ENCODE measurements at places on chromosomes 5 and 9.

DNA sequence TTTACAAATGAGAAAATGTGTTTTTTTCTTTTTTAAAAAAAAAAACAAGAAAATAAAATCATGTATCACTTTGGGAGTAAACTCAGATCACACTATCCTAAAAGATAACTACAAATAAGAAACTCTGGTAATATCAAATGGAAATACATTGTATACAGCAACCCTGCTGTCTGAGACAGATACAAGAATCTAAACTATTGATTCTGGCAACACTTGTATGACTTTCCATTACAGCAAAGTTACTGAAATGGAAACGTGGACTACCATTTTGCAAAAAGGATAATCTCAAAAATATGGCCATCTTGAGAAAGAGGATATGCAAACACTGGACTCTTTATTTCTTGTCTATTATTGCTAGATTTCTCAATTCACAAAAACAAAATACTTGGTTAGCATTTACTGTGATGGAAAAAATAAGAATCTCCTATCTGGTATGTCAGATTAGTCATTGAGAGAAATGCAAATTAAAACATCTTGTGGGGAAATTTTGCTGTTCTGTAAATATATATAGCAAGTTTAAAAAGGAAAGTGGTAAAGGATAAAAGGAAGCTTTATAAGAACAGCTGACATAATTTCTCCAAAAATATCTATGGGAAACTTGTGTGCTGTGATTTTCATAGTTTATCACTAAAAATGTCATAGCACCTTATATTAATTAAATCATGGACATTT is 112.9 kb upstream of the FER start:
- no peak for DNase-seq

GRCh38 chr5:28374492-28374967 is 1336.1 kb upstream of the CDH9 start:
- no peak for DNase-seq

- no peak for DNase-seq
These were observed 3.1 kb downstream of the CXXC5 start for GRCh38 chr5:139651043-139651834.

- no peak for DNase-seq
These were observed 332.4 kb downstream of the DMAC1 start for GRCh38 chr9:7467186-7467585.

DNA sequence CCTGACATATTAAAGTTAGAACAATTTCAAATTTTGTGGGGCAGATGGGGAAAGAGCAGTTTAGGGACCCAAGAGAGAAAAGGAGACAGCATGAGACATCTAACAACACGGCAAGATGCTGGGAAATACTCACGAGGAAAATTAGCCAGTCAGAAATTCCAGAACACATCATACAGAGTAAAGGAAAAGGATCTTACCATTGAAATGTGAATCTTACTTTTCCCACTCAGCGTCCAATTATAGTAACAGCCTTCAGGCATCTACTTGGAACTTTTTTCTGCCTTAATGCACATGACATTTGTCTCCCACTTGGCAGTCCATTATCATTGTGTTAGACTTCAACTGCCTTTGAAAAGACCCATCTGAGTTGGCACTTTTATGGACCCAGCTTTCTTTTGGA is 189.7 kb upstream of the SLC27A6 start:
- no peak for DNase-seq

- no peak for DNase-seq
These were observed 33.4 kb upstream of the BARHL1 start for GRCh38 chr9:132548751-132549640.

- no peak for DNase-seq
These were observed 297.7 kb upstream of the EFNA5 start for GRCh38 chr5:107968406-107968843.

- DNase-seq, result no peak
These were observed 126.2 kb upstream of the VLDLR start for GRCh38 chr9:2495221-2496005.

DNA sequence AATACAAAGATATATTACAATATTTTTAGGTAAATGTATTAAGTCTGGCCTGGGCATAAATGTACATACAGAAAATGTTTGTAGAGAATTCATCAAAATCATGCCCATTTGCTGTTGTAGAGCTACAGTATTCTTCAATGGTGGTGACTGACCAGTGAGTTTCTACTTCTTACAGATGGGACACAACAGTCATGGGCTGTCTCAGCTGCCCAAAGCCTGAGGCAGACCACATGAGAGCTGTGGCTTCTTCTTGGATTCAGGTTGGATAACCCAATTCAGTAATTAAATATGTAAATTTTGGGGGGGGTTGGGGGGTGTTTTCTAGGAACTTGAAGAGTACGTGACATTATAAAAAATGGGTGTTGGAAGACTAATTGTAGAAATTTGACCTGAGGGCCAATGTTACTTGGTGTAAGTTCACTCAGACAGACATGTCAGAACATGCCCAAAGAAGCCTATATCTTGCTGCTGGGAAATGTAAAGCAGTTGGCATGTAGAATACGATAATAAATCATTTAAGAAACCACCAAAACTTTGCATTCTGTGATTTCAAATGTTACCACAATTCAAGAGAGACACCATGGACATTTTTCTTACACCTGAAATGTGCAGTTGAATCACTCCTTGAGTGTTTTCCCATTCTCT is 17.9 kb downstream of the STARD4 start:
- no peak for DNase-seq

DNA sequence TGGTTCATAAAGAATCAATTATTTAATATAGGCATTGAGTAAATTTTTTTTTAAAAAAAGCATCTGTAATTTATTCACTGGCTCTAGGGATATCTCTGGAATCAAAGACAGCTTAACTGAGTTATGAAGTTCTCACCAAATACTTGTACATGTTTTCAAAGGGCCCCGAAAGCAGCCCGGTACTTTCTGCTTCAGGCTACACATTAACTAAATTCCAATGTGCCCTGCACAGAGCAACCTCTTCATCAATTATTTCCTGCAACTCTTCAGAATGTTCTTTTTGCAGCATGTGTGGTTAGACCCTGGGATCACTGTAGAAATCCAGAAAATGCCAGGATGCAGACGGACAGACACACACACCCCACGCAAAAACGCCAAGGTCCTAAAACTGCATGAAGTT is 209.0 kb downstream of the EFNA5 start:
- DNase-seq, result no peak

DNA sequence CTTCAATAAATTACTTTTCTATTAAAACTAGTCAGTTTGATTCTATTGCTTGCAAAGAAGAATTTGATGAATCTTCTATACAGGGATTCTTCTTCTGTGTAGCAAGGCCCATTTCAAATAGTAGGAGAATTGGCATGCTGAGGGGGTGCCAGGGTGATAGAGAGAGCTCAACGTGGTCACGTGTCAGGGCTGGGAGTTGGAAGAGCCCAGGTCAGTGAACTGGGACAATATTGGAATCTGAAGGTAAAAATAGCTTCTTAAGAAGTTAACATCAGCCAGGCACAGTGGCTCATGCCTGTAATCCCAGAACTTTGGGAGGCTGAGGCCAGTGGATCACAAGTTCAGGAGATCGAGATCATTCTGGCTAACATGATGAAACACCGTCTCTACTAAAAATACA is 64.1 kb upstream of the TLE1 start:
- no peak for DNase-seq

- no peak for DNase-seq
These were observed 43.1 kb upstream of the ELL2 start for GRCh38 chr5:96004754-96005153.

GRCh38 chr9:23451802-23452418 is 374.1 kb downstream of the ELAVL2 start:
- no peak for DNase-seq

- DNase-seq, result no peak
These were observed 942 bp downstream of the PHF2 start for GRCh38 chr9:93577078-93577974.

- no peak for DNase-seq
These were observed 250.9 kb downstream of the CD180 start for GRCh38 chr5:66945389-66946349.

- no peak for DNase-seq
These were observed 89.9 kb upstream of the ADAMTS2 start for GRCh38 chr5:179435181-179435580.

DNA sequence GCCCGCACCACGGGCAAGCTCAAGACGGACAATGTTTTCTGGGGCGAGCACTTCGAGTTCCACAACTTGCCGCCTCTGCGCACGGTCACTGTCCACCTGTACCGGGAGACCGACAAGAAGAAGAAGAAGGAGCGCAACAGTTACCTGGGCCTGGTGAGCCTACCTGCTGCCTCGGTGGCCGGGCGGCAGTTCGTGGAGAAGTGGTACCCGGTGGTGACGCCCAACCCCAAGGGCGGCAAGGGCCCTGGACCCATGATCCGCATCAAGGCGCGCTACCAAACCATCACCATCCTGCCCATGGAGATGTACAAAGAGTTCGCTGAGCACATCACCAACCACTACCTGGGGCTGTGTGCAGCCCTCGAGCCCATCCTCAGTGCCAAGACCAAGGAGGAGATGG is 108.6 kb downstream of the DAB2IP start:
- DNase-seq, result no peak

- DNase-seq, result no peak
These were observed 2.9 kb upstream of the LURAP1L start for GRCh38 chr9:12771891-12772290.

DNA sequence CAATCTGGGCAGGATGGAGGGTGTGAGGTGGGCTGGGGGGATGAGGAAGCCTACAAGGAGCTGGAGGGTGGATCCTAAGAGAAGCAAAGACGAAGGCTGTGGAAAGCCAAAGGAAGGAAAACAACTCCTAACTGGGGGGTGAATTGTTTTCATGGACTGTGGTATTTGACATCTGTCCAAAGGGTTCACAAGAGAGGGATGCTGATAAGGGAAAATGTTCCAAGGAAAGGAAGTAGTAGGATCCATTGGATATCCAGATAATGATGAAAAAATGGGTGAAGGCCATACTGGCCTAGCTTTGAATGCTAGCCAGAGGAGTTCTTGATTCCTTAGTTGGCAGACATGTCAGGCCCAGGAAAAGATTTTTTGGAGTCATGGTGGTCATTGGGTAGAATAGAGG is 51.8 kb upstream of the FOXI1 start:
- no peak for DNase-seq

DNA sequence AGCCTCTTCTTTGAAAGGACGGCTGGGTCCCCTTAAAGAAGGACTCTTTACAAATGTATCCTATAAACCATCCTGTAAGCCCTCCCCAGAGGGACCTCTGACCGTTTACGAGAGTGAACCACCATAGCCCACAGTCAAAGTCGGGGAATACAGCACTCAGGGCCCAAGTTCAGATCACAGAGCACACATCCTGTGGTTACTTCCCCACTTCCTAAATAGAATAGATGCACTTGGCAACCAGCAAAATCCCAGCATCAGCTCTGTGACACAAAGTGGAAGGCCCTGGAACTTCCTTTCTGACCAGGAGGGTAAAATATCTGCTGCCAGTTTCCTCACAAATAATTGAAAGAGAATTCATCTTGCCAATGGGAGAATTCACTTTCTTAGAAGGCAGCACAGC is 6.9 kb upstream of the IGFBPL1 start:
- no peak for DNase-seq

- no peak for DNase-seq
These were observed 213.4 kb upstream of the ADAMTSL1 start for GRCh38 chr9:18260521-18260920.

- DNase-seq, result no peak
These were observed 9.5 kb downstream of the IRF1 start for GRCh38 chr5:132480893-132481595.

- no peak for DNase-seq
These were observed 56.8 kb upstream of the TMEM252 start for GRCh38 chr9:68597362-68597997.

DNA sequence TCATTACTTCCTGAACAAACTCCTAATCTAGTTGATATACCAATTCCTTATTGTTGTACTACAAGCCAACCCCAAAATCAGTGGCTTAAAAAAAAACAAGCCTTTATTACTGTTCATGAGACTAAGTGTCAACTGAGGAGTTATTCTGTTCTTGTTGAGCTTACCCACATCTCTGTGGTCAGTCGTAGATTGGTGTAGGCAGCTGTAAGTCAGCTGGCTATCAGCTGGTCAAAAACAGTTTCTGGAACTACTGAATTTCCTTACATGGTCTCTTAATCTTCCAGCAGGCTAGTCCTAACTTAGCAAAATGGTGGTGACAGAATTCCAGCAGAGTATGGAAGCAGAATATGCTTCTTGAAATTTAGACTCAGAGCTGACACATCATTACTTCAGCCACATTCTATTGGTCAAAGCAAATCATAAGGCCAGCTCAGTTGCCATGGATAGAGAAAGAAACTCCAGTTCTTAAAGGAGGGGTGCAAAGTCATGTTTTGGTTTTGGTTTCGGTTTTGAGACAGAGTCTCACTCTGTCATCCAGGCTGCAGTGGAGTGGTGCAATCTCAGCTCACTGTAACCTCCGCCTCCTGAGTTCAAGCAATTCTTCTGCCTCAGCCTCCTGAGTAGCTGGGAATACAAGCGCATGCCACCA is 386.1 kb upstream of the MPDZ start:
- no peak for DNase-seq

GRCh38 chr5:60469286-60469685 is 230.7 kb downstream of the DEPDC1B start:
- DNase-seq, result no peak

- no peak for DNase-seq
These were observed 609.4 kb upstream of the COX7C start for GRCh38 chr5:86008293-86008692.

DNA sequence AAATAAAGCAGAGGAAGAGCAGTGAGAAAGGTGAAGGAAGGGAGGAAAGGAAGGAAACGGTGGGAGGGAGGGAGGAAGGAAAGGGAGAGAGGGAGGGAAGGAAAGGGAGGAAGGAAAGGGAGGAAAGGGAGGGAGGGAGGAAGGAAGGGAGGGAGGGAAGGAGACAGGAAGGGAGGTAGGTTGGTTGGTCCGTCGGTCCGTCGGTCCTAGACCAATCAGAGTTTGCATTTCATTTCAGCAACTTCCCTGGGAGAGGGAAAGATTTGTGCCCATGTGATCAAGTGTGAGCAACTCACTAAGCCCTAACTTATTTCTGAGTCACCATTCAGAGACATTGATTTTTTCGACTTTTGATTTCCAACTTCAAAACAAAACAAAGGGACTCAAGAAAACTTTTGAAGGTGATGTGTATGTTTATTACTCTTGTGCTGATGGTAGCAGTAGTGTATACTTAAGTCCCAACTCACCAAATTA is 18.8 kb downstream of the NANS start:
- DNase-seq, result no peak

GRCh38 chr9:96014078-96014477 is 138.6 kb downstream of the ERCC6L2 start:
- DNase-seq, result peak; percentile 30

DNA sequence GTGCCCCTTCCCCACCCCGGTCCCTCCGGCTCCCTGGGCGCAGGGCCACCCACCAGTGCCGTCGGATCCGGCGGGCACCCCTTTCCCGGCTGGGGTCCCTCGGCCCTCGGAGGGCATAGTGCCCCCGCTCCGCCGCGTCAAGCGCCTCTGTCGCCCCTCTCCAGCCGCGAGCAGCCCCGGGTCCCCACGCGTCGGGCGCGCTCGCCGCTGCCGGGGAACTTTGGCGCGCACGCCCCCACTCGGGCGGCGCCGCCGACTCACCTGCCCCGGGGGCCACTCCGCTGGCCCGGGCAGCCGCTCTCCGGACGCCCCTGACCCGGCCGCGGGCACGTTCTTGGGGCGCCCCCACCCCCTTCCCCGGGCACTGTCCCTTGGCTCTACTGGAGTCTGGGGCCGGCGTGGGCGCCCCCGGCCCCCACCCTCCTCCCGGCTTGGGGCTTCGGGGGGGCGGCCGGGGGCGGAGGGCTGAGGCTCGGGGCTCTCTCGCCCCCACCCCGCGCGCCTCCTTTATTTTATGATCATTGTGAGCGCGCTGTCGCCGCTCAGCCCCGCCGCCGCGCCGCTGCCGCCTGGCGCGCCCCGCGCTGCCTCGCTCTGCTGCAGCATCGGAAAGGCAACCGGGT is 1.1 kb upstream of the FAM78A start:
- no peak for DNase-seq

All from effector memory CD4-positive, alpha-beta T cell (primary cell).